ENCODE measurements at places on chromosomes 3 and 15. TPM values are rescaled to one million over a fixed set of nuclear protein-coding genes. Genes with fewer than 3 reads are reported as not detected.
A peak's percentile ranks its signal among the peaks of the same experiment; 100 is the strongest.

CCR1 gene
- 2.0 TPM for total RNA-seq

ENTPD3 gene
- total RNA-seq = 0.11 TPM

GRCh38 chr3:179589143-179589542 lies 15.3 kb downstream of the MRPL47 start:
- no peaks in the 10 kb centered on the region for H3K27me3 ChIP-seq
- H3K36me3 ChIP-seq = peaks cover 97% of the 10 kb centered on the region
- no peak for DNase-seq
- peaks cover 19% of the 10 kb centered on the region for H3K4me1 ChIP-seq

DNA sequence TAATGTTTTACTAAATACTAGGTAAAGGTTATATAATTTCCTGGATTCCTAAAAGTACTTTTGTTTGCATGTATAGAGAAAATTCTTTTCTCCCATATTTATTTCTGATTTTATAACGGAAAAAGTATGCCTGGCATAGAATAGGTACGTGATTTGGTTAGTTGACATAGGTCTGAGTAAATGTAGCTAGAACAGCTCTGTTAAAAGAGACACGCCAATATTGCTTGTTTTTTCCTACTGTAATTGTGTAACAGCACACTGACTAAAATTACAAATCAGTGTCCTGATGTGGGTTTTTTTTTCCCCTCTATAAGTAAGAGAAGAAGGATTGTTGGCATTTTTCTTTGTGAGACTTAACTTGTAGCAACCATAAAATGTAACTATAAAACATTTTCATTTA lies 26.7 kb downstream of the KLHL24 start:
- peak overlapping the region; percentile 4 for H3K27ac ChIP-seq
- no peaks in the 10 kb centered on the region for H3K27me3 ChIP-seq
- H3K4me1 ChIP-seq = peaks cover 61% of the 10 kb centered on the region
- no peak for DNase-seq

GRCh38 chr3:100100425-100100824 lies 13.9 kb downstream of the FILIP1L start:
- DNase-seq = no peak
- peak overlapping the region; percentile 86 for H3K27ac ChIP-seq
- H3K4me1 ChIP-seq = peaks cover 72% of the 10 kb centered on the region
- no peaks in the 10 kb centered on the region for H3K27me3 ChIP-seq
- H3K4me3 ChIP-seq = no peak overlapping the region
- H3K36me3 ChIP-seq = no peaks in the 10 kb centered on the region

DNA sequence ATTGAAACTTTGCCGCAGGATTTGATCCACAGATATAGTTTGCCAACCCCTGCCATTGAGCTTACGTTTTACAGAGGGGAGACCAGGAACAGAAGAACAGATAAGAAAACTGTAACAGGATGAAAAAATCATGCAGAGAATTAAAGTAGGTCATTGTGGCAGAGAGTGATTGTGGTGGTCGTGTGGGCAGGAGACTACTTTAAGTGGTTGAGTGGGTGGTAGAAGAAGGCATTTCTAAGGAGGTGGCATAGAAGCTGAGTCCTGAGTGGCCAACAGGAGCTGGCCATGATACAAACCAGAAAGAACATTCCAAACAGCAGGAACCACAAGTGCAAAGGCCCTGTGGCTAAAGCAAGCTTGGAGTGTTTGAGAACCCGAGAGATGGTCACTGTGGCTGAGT lies 34.5 kb downstream of the COLQ start:
- no peak overlapping the region for H3K27ac ChIP-seq
- H3K4me1 ChIP-seq = no peaks in the 10 kb centered on the region
- no peak for DNase-seq
- H3K4me3 ChIP-seq = no peak overlapping the region
- H3K27me3 ChIP-seq = no peaks in the 10 kb centered on the region

- no peaks in the 10 kb centered on the region for H3K27me3 ChIP-seq
- DNase-seq = no peak
- H3K36me3 ChIP-seq = peaks cover 37% of the 10 kb centered on the region
- H3K4me3 ChIP-seq = no peak overlapping the region
- peak overlapping the region; percentile 89 for H3K27ac ChIP-seq
Observed at GRCh38 chr15:41911691-41912345, 18.0 kb upstream of the SPTBN5 start.

DNA sequence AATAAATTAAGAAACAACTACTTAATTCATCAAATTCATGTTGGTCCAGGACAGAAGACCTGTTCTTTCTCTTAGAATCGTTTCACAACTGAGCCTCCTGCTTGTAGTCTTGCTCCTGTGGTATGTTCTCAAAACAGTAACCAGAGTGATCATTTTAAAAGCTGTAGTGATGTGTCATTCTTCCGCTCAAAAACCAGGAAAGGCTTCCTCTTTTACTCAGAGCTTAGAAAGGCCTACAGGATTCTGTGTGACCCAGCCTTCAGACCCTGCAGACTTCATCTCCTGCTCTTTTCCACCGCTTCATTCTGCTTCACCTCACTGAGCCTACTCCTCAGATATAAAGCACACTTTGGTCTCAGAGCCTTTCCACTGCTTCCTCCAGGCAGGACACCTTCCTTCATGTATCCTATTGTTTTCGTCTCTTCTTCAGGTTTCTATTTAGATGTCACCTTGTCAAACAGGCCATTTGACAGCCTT lies 22.7 kb downstream of the ST6GAL1 start:
- H3K36me3 ChIP-seq = peaks cover 4% of the 10 kb centered on the region
- no peak for DNase-seq
- H3K4me1 ChIP-seq = peaks cover 68% of the 10 kb centered on the region

GRCh38 chr3:172698631-172699030 lies 12.2 kb downstream of the NCEH1 start:
- no peaks in the 10 kb centered on the region for H3K27me3 ChIP-seq
- H3K36me3 ChIP-seq = peaks cover 3% of the 10 kb centered on the region
- peak overlapping the region; percentile 67 for H3K27ac ChIP-seq

- H3K27ac ChIP-seq = no peak overlapping the region
- DNase-seq = no peak
- peaks cover 21% of the 10 kb centered on the region for H3K4me1 ChIP-seq
- no peaks in the 10 kb centered on the region for H3K36me3 ChIP-seq
- H3K4me3 ChIP-seq = no peak overlapping the region
Observed at GRCh38 chr15:49881866-49882265, 237.2 kb downstream of the ATP8B4 start.

- no peak overlapping the region for H3K27ac ChIP-seq
- no peaks in the 10 kb centered on the region for H3K27me3 ChIP-seq
- no peaks in the 10 kb centered on the region for H3K36me3 ChIP-seq
- no peak overlapping the region for H3K4me3 ChIP-seq
- no peak for DNase-seq
Observed at GRCh38 chr15:86653344-86654197, 573.9 kb downstream of the AGBL1 start.
